ENCODE measurements at places on chromosomes 4 and X. TPM values are rescaled to one million over a fixed set of nuclear protein-coding genes. Genes with fewer than 3 reads are reported as not detected.
A peak's percentile ranks its signal among the peaks of the same experiment; 100 is the strongest.

GRCh38 chr4:181350615-181351415 is 892.4 kb upstream of the TENM3 start:
- DNase-seq, result no peak

GRCh38 chr4:140252742-140253555 is 99.0 kb upstream of the MAML3 start:
- peak; percentile 71 for DNase-seq

DNA sequence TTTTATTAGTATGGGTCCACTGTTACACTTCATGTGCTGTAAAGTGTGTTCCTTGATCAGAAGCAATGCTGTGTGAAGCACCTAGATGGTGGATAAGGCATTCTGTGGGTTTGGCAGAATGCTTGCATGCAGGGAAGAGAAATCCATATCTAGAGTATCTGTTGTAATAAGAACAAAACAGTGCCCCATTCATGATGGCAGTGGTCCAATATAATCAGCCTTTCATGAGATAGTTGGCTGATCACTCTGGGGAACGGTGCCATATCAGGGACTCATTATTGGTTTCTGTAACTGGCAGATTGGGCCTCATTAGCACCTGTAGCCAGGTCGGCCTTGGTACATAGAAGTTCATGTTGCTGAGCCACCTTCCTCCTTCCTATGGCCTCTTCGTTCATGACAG is 28.7 kb downstream of the STIM2 start:
- DNase-seq, result no peak

- DNase-seq, result peak; percentile 0
Observed at GRCh38 chrX:55056820-55057674, 17.8 kb upstream of the PAGE2B start.

DNA sequence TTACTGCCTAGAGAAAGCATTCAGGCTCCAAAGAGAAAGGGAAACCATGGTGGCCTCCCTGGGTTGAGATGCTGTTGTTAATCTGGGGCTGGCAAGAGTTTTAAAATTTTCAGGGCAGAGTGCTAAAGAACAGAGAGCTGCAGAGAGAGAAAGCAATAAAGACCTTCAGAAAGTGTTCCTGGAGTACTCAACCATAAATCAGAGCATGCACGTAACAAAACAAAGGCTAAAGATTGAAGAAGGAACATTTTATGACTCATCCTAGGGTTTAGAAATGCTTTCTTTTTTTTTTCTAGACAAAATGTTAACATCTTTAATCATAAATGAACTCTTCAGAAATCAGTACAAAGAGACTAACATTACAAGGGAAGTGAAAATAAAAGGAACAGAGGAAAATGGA is 562.3 kb upstream of the NDST4 start:
- no peak for DNase-seq

AFM gene
- not detected for total RNA-seq

DNA sequence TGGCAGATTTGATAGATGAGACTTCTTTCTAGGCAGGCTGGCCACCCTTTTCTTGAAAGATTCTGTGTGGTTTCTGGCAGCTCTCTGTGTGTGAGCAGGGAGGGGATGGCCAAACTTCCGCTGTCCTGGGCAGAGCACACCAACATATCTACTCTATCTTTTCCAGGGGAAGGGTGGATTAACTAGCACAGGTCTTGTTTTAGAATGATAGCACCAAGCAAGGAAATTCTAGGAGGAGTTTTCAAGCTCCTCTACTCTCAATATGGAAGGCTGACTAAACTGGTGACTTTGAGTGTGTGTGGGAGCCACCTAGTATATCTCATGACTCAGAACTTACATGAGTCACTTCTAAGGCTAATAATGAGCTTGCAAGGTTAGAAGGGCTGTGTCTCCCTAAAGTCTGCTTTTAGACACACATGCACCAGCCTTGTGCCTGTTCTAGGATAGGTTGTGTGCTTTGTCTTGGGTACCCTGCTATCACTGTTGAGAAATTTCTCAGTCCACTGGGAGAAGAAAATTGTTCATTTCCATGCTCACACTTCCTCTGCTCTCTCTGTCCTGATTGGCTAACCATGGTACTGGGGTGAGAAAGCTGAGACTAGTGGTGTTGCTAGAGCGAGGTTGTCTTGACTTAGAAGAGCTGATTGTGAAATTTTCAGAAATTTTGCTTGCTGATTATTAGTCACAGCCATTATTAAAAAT is 72.9 kb downstream of the YIPF6 start:
- peak; percentile 10 for DNase-seq

Measured in SK-MEL-5 (cell line).